Epithelial cell of esophagus (primary cell): ENCODE measurements at places on chromosomes 16 and 17.

- no peak for DNase-seq
Observed at GRCh38 chr17:35895636-35896587, 15.8 kb upstream of the CCL5 start.

DNA sequence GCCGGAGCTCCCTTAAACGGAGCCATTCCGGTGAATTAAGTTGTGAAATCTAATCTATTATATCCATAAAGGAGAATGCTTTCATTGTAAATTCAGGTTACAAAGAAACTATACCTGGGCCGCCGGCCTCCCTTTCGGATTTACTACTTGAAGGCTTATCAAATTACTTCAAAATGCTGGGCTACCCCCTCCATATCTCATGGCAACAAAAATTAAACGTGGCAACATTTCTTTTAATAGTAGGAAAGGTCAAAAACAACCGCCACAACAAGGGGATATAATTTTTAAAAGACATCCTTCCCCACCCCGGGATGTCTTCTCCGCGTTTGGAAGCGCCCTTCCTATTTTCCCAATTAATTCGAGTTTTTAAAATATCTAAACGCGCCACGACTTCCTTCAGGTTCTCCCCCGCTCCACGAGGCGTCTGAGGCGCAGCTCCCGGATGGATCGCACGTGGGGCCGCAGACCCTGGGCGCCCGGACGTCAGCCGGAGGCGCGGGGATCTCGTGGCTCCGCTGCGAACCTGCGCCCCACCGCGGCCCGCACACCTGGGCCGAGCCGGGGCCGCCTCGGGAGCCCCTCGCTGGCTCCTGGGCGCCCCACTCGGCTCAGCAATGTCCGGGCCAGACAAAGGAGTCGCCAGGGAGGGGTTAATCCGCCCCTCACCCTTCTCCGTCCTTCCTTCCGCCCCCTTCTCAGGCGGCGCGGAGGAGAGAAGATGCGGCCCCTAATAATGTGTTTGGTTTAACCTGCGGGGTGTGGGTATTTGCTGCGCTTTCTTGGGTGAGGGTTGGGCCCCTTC lies 47.4 kb upstream of the SLC38A10 start:
- DNase-seq, result peak; percentile 43

GRCh38 chr16:12245921-12246720 lies 269.6 kb downstream of the SNX29 start:
- DNase-seq, result no peak

DNA sequence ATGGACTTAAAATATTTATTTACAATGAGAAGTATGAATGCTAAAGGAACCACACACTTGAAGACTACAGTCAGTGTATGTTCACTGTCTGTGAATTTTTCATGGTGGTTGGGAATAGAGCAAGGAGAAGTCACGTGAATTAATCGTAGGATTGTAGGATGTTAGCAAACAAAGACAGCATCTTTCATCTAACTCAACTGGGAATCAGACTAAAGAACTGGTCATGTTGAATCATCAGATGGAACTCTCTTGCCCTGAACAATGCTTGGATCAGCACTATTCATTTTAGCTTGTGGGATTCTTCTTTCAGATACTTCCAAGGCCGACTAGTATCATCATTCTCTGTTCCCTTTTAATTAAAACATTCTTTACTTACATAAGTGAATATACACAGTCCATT lies 18.1 kb downstream of the KCNJ2 start:
- DNase-seq, result peak; percentile 81

- no peak for DNase-seq
Observed at GRCh38 chr17:51672065-51672464, 411.7 kb downstream of the UTP18 start.

- DNase-seq, result peak; percentile 51
Observed at GRCh38 chr16:46573008-46573833, 48.0 kb downstream of the SHCBP1 start.

DNA sequence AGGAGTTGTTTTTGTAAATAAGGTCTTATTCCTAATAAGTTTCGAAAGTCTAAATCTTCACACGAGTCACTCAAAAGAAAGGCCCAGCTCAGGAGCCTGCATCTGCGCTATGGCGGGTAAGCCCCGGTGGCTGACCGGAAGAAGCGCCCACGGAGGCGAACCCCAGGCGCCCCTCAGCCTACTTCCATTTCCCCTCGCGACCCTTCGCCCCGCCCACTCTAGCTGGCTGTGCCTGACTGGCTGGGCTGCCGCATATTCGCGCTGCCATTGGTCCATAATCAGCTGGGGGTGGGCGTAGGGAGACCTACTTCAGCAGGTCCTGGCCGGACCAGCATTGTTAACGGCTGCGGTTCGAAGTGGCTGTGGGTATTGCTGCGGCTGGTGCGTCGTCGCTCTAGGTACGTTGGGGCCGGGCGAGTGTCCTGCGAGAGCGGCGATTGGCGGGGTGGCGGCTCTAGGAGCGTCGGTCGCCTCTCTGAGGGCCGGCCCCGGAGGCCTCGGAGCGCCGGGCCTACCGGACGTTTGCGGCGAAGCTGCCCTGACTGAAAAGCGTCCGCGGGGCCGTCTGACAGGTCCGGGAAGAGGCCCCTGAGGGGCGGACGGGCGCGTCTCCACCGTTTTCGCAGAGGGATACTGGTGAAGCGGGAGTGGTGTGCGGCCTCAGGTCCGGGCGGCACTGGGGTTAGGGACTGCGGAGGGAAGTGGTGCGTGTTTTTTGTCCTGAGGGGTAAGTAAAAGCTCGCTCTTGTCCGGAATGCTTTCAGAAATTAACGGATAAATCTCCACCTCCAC lies at the start of gene ATF7IP2:
ATF7IP2 (plus strand) TSS at position 337 of the 792 bp plus-strand sequence. CDS start 44,560 bp downstream, outside the sequence.
- peak; percentile 89 for DNase-seq

DNA sequence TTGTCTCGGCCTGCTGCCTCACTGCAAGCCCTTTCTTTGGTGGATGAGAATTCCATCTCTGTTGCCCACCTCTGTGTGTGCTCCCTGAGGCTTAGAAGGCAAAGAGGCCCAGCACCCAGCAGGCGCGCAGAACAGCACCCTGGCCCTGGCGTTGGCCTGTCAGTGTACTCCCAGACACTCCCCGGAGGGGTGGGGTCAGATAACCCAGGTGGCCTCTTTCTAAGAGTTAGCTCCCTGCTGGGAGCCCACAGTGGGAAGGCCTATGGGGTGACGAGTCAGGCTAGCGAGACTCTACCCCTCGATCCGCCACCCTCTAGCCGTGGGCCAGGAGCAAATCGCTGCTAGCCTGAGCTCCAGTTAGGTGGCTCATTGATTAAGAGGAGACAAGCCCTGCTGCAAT lies 38.1 kb downstream of the SRL start:
- no peak for DNase-seq

- no peak for DNase-seq
Observed at GRCh38 chr17:56434610-56435009, 158.9 kb upstream of the NOG start.

GRCh38 chr16:25585526-25585925 lies 106.2 kb upstream of the HS3ST4 start:
- DNase-seq, result no peak

DNA sequence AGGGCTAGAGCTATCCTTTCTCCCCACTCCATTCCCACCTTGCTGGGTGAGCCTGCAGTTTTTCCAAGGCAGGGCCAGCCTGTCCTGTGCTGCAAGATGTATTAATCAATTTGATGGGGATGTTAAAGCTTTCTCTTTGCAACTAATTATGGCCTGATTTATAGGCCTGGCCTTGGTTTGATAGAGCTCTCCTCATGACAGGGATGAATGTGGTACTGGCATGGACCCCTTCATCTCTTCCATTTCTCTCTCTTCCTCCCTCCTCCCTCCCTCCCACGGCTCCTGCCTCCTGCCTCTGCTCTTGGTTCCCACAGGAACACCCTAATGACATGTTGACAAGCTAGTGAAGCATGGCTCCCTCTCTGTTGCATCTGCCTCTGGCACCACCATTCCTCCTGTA lies 47.2 kb upstream of the SKAP1 start:
- no peak for DNase-seq

GRCh38 chr17:68397108-68397536 lies 60.2 kb downstream of the WIPI1 start:
- DNase-seq, result no peak

DNA sequence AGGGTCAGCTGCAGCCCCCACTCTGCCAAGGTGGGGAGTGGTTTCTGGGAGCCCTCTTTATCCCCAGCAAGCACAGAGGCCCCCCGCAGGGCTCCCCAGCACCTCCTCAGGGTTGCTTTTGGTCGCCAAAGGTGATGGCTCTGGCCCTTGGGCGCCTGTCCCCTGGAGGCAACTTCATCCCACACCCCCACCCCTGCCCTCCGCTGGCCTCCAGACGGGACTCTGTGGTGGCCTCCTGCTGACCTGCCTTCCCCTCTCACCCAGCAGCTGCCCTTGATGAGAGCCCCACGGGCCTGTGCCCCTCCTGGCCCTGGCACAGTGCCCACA lies 7.8 kb upstream of the RHOT2 start:
- no peak for DNase-seq
